ENCODE measurements at places on chromosomes 5 and 9. TPM values are rescaled to one million over a fixed set of nuclear protein-coding genes. Genes with fewer than 3 reads are reported as not detected.

Gene ALDH1A1
- total RNA-seq: 1.2 TPM

Gene SOHLH1
- not detected for total RNA-seq

Gene SPINK13
- not detected for total RNA-seq

Gene ROR2
- total RNA-seq: 0.82 TPM

Gene BOD1
- 54.2 TPM for total RNA-seq

Gene MEF2C
- 1,165 TPM for total RNA-seq

Gene CLINT1
- total RNA-seq: 56.3 TPM

Gene SLC6A18
- not detected for total RNA-seq

Gene NMUR2
- not detected for total RNA-seq

Gene SHROOM1
- total RNA-seq: 0.82 TPM

Gene INSYN2B
- 0.82 TPM for total RNA-seq

Gene PAEP
- total RNA-seq: not detected

Gene SLC34A1
- total RNA-seq: not detected

Gene SVEP1
- total RNA-seq: 8.6 TPM

Gene OTP
- not detected for total RNA-seq

Gene QRFP
- total RNA-seq: under 0.01 TPM
